SK-N-MC (cell line): ENCODE measurements at places on chromosomes 11 and 22.

DNA sequence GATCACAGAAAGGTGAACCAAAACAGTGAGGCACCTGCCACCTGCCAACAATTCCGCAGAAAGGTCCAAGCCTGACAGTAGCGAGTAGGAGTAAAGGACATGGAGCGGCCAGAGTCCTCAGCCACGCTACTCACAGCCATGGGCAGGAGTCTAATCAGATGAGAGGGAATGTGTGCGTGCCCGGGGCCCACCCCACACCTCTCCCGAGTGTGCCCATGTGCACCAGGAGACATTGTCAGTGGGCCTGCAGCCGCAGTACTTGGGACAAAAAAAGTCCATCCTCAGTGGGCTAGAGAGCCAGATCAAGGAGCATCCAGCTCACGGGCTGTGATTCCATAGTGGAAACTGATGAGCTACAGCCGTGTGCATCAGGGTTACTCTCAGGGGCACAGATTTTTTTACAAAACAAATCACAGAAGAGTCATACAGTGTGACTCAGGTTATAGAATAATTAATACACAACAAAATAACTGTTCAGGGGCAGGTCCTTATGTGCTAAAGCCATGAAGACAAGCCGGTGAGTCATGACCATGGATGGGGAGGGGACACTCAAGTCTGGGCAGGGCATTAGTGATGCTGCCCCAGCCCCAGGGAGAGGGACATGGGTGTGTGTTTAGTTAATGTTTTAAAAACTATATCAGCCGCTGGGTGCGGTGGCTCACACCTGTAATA lies 12.0 kb downstream of the SART1 start:
- DNase-seq: no peak

GRCh38 chr11:119363851-119364590 lies 17.5 kb downstream of the USP2 start:
- DNase-seq: no peak

DNA sequence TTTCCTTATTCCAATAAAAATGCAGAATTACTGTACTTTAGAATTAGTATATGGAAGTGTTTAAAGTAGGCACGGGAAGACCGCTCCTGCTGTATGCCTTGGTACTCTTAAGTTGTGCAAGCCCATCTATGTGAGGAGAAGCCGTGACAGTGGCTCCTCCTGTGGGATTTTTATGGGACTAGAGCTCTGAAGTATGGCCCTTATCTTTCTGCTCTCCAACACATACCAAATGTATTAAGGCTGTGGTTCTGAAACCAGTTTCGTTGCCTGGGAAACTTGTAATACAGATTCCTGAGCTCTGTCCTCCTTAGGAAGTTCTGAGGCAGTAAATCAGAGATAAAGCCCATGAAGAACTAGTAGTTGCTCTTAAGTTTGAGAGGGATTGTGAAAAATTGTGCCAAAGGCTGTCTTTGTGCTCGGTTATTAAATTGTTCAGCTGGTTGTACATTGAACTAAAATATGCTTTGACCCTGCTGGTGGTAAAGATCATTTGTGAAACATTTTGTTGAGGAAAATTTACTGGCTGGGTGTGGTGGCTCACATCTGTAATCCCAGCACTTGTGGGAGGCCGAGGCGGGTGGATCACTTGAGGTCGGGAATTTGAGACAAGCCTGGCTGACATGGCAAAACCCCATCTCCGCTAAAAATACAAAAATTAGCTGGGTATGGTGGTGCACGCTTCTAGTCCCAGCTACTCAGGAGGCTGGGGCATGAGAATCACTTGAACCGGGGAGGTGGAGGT lies 29.3 kb downstream of the RTN3 start:
- peak; percentile 84 for DNase-seq

GRCh38 chr11:16860617-16861016 lies 122.2 kb downstream of the C11orf58 start:
- no peak for DNase-seq

GRCh38 chr22:24763872-24764485 lies 10.5 kb downstream of the PIWIL3 start:
- DNase-seq: no peak

DNA sequence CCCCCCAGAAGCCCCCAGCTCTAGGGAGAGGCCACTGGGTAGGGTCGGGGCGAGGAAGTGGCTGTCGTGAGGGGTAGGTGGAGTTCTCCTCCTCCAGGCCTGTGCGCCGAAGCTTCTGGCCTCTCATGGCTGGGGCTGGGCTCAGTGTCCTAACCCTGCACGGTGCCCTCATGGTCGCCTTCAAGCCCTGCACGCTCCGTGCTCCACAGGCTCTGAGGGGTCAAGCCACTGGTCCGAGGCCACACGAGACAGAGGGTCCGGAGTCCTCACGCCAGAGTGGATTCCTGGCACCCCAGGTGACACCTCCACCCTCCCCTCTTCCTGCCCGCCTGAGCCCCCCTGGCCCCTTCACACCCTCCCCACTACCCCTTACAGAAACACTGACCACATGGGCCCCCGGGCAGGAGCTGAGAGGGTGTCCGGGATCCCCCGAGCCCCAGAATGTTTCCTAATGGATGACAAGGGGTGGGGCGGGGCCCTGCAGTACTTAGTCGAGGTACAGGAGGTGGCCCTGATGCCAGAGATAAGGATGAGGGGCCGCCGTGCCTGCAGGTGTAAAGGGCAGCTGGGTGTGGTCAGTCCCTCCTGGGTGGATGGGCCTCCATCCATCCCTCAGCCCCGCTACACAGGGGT lies 997 bp upstream of the CDHR5 start:
- no peak for DNase-seq
